ENCODE measurements at places on chromosomes 4 and X. TPM values are rescaled to one million over a fixed set of nuclear protein-coding genes. Genes with fewer than 3 reads are reported as not detected.

GABRB1 gene
- 0.14 TPM for total RNA-seq

TCP11X1 gene
- not detected for total RNA-seq

CXorf51A gene
- not detected for total RNA-seq

CLNK gene
- total RNA-seq, result 0.48 TPM

NUP54 gene
- total RNA-seq, result 27.0 TPM

SPANXN4 gene
- total RNA-seq, result not detected

NUDT10 gene
- 1.3 TPM for total RNA-seq

- DNase-seq, result no peak
Measured at GRCh38 chr4:16729336-16729735, 169.1 kb downstream of the LDB2 start.

- no peak for DNase-seq
Measured at GRCh38 chr4:143382596-143382995, 45.9 kb downstream of the GAB1 start.

DNA sequence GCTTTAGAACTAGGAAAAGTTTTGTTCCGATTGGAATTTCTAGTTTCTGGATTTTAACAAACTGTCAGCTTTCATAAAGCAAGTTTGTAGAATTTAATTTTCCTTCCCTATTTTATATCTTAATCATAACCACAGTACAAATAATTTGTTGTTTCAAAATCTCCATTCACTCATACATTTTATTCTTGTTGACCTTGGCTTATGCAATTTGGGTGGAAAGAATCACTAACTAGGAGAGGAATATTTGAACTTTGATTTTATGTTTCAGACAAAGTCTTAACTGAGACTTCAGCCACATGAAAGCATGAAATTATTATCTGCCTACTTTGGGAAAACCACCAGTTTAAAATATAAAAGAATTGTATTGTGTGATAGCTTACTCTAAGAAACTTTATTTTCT, 427.9 kb downstream of the SPRY1 start:
- no peak for DNase-seq

- DNase-seq, result no peak
Measured at GRCh38 chr4:98711526-98711925, 53.1 kb upstream of the TSPAN5 start.

All from transverse colon (tissue), 4 donors.